ENCODE measurements at places on chromosomes 4 and X. TPM values are rescaled to one million over a fixed set of nuclear protein-coding genes. Genes with fewer than 3 reads are reported as not detected.

DNA sequence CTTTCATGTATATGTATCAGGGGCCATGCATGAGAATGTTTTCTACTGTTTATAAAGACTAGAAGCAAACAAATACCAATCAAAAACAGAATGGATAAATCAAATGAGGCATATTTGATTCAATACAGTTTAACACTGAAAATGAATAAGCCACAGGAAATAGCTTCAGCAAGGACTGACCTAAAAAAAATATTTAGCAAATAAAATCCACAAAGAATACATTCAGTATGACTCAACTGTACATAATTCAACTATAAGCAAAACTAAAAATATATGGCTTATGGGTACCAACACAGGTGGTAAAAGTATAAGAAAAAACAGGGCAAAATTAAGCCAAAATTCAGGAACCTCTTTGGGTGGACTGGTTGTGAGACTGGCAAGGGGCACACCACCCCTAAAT is 112.9 kb downstream of the KCNIP4 start:
- no peak overlapping the region for H3K27ac ChIP-seq
- no peaks in the 10 kb centered on the region for H3K4me1 ChIP-seq
- DNase-seq, result no peak
- no peaks in the 10 kb centered on the region for H3K36me3 ChIP-seq

The ANK2 gene
- total RNA-seq, result 0.26 TPM

The PCDH11X gene
- not detected for total RNA-seq

DNA sequence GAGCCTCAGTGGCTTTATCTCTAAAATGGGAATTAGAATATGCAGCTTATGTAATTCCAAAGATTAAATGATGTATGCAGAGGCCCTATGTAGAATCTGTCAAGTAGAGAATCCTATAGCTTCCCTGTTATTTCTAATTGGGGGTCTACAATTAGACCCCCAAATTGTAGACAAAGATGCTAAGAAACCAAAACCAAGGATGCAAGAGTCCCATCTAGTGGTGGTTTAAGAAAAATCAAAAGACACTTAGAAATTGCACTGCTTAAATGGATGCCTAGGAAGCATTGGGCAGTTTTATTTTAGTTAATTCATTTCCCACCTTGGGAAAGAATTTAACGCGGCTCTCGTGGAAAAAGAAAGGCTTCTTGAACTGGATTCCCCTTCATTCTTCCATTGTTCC is 115.2 kb downstream of the GABRA2 start:
- no peaks in the 10 kb centered on the region for H3K27me3 ChIP-seq
- DNase-seq, result no peak
- H3K4me1 ChIP-seq, result no peaks in the 10 kb centered on the region

- no peaks in the 10 kb centered on the region for H3K36me3 ChIP-seq
- H3K27me3 ChIP-seq, result no peaks in the 10 kb centered on the region
- no peak overlapping the region for H3K27ac ChIP-seq
- no peak overlapping the region for H3K4me3 ChIP-seq
- no peaks in the 10 kb centered on the region for H3K4me1 ChIP-seq
- DNase-seq, result no peak
Measured at GRCh38 chr4:134636338-134637051, 434.9 kb upstream of the PABPC4L start.

GRCh38 chr4:42654631-42655268 is 2.2 kb downstream of the ATP8A1 start:
- peak overlapping the region; percentile 89 for H3K4me3 ChIP-seq
- peaks cover 36% of the 10 kb centered on the region for H3K4me1 ChIP-seq
- no peak for DNase-seq
- H3K27ac ChIP-seq, result no peak overlapping the region
- H3K36me3 ChIP-seq, result no peaks in the 10 kb centered on the region

DNA sequence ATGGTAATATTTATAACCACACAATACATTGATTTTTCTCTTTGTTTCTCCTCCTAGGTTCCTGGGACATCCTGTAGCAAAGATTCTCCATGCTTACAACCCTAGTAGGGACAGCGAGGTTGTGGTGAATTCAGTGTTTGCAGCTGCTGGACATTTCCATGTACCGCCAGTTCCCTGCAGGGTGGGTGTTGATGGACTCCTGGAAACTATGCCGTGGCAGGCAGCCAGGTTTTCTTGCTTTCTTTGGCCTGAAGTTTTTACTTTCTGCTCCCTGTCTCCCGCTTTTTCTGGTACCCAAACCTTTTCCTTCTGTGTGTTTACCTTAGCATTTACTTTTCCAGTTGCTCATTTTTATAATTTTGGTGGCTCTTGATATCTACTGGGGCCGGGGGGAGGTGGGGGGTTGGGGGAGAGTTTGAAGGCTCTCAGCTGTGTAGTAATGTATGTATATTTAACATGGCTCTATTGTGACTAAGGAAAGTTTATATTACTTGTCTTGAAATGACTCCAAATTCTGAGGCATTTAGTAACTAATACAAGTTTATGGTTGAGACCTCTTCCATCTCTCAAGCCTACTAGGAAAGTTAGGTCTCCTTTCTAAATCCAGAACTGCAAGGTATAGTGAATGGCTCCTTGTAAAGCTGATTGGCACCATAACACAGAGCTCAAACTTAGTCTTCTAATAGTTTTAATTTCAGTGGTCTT is 89.7 kb downstream of the TMEM131L start:
- no peak overlapping the region for H3K27ac ChIP-seq
- H3K4me3 ChIP-seq, result no peak overlapping the region
- peaks cover 11% of the 10 kb centered on the region for H3K36me3 ChIP-seq
- no peaks in the 10 kb centered on the region for H3K27me3 ChIP-seq

The ADH1A gene
- not detected for total RNA-seq

- no peak overlapping the region for H3K4me3 ChIP-seq
- no peaks in the 10 kb centered on the region for H3K27me3 ChIP-seq
- H3K27ac ChIP-seq, result no peak overlapping the region
- H3K36me3 ChIP-seq, result no peaks in the 10 kb centered on the region
- no peaks in the 10 kb centered on the region for H3K4me1 ChIP-seq
Measured at GRCh38 chrX:16484338-16484737, 165.6 kb upstream of the S100G start.

DNA sequence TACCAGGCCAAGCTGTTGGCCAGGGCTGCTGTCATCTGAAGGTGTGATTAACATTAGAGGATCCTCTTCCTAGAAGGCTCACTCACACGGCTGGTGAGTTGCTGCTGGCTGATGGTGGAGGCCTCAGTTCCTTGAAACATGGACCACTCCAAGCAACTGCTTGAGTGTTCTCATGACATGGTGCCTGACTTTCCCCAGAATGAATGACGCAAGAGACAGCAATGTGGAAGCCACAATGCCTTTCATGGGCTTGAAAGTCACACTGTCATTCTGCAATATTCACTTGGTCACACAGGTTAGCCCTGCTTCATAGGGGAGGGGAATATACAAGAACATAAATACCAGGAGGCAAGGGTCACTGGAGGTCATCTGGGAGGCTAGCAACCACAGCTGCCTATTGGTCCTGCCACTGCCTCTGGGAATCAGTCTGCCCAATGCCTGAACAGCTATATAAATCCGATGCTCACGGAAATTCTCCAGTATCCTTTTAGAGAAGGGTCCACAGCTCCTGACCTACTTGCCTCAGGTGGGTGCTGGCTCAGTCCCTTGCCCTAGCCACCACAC is 97.1 kb upstream of the MAML3 start:
- H3K4me1 ChIP-seq, result no peaks in the 10 kb centered on the region
- H3K27me3 ChIP-seq, result peaks cover 19% of the 10 kb centered on the region
- H3K27ac ChIP-seq, result no peak overlapping the region

- peaks cover 7% of the 10 kb centered on the region for H3K27me3 ChIP-seq
- H3K4me3 ChIP-seq, result no peak overlapping the region
- peaks cover 6% of the 10 kb centered on the region for H3K4me1 ChIP-seq
Measured at GRCh38 chr4:3290476-3290875, 2.3 kb upstream of the RGS12 start.

DNA sequence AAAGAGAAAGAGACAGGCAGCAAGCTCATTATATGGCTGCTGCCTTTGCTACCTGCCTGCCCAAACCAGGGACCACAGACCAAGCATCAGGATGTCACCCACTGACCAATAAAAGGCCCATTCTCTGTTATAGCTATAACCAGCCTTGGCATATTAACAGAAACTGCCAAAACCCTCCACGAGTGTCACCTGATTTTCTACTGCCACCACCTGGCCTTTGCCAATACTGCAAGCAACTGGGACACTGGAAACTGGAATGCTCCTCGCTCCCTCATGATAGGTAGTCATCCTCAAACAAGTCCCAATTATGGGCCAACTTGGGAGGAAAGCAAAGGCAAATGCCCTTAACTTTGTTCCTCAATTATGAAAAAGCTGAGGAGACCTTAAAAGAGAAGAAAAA is 76.0 kb downstream of the SPIN4 start:
- no peak overlapping the region for H3K27ac ChIP-seq
- H3K4me1 ChIP-seq, result no peaks in the 10 kb centered on the region
- DNase-seq, result no peak
- no peaks in the 10 kb centered on the region for H3K36me3 ChIP-seq
- H3K27me3 ChIP-seq, result no peaks in the 10 kb centered on the region

- no peaks in the 10 kb centered on the region for H3K27me3 ChIP-seq
- DNase-seq, result no peak
- H3K36me3 ChIP-seq, result no peaks in the 10 kb centered on the region
- H3K4me3 ChIP-seq, result no peak overlapping the region
- H3K4me1 ChIP-seq, result no peaks in the 10 kb centered on the region
- no peak overlapping the region for H3K27ac ChIP-seq
Measured at GRCh38 chr4:145865274-145865941, 73.2 kb downstream of the ZNF827 start.

The KLHL5 gene
- total RNA-seq, result 13.0 TPM

GRCh38 chrX:132749406-132749805 is 209.0 kb downstream of the HS6ST2 start:
- H3K4me1 ChIP-seq, result peaks cover 3% of the 10 kb centered on the region
- no peaks in the 10 kb centered on the region for H3K36me3 ChIP-seq
- H3K27me3 ChIP-seq, result no peaks in the 10 kb centered on the region
- H3K4me3 ChIP-seq, result no peak overlapping the region
- no peak overlapping the region for H3K27ac ChIP-seq

GRCh38 chrX:12956704-12957534 is 18.0 kb upstream of the TMSB4X start:
- peaks cover 80% of the 10 kb centered on the region for H3K4me1 ChIP-seq
- no peak for DNase-seq
- H3K27me3 ChIP-seq, result no peaks in the 10 kb centered on the region
- peak overlapping the region; percentile 67 for H3K4me3 ChIP-seq

- no peaks in the 10 kb centered on the region for H3K27me3 ChIP-seq
- no peaks in the 10 kb centered on the region for H3K36me3 ChIP-seq
- DNase-seq, result no peak
- no peak overlapping the region for H3K27ac ChIP-seq
Measured at GRCh38 chr4:10022346-10023049, 1.2 kb upstream of the SLC2A9 start.

- H3K27ac ChIP-seq, result no peak overlapping the region
- DNase-seq, result no peak
- no peaks in the 10 kb centered on the region for H3K4me1 ChIP-seq
- no peaks in the 10 kb centered on the region for H3K27me3 ChIP-seq
Measured at GRCh38 chr4:78242071-78242470, 184.9 kb downstream of the FRAS1 start.

DNA sequence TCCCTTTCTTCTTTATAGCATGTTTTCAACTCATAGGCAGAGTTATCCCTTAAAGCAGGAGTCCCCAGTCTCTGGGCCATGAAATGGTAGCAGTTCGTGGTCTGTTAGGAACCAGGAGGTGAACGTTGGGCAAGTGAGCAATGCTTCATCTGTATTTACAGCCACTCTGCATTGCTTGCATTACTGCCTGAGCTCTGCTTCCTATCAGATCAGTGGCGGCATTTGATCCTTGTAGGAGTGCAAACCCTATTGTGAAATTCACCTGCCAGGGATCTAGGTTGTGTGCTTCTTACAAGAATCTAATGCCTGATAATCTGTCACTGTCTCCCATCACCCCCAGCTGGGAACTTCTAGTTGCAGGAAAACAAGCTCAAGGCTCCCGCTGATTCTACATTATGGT is 39.8 kb downstream of the DTHD1 start:
- H3K27me3 ChIP-seq, result no peaks in the 10 kb centered on the region
- no peak overlapping the region for H3K27ac ChIP-seq
- no peak overlapping the region for H3K4me3 ChIP-seq
- peaks cover 35% of the 10 kb centered on the region for H3K4me1 ChIP-seq
- no peaks in the 10 kb centered on the region for H3K36me3 ChIP-seq

The HTN3 gene
- not detected for total RNA-seq

The MGAT4D gene
- not detected for total RNA-seq

GRCh38 chr4:107747748-107748486 is 27.9 kb upstream of the PAPSS1 start:
- no peaks in the 10 kb centered on the region for H3K27me3 ChIP-seq
- H3K27ac ChIP-seq, result no peak overlapping the region
- no peak overlapping the region for H3K4me3 ChIP-seq

DNA sequence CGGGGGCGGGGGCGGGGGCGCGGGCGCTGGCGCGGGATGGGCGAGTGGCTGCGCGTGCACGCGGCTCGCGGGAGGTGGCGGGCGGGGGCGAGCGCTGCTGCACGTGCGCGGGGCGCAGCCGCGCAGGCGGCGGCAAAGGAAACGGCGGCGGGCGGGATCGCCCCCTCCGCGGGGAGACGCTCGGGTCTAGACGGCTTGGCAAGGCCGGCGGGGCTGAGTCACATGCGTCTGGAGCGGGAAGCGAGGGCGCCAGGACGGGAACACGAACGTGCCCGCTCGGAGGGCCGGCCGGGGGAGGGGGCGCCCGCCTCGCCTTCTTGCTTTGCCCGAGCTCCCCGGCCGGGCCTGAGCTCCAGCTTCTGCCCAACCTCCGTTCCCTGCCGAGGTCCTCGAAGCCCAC is 4.3 kb upstream of the HAUS7 start:
- H3K27me3 ChIP-seq, result no peaks in the 10 kb centered on the region
- H3K4me1 ChIP-seq, result peaks cover 12% of the 10 kb centered on the region
- H3K27ac ChIP-seq, result no peak overlapping the region
- no peak overlapping the region for H3K4me3 ChIP-seq
- H3K36me3 ChIP-seq, result no peaks in the 10 kb centered on the region

DNA sequence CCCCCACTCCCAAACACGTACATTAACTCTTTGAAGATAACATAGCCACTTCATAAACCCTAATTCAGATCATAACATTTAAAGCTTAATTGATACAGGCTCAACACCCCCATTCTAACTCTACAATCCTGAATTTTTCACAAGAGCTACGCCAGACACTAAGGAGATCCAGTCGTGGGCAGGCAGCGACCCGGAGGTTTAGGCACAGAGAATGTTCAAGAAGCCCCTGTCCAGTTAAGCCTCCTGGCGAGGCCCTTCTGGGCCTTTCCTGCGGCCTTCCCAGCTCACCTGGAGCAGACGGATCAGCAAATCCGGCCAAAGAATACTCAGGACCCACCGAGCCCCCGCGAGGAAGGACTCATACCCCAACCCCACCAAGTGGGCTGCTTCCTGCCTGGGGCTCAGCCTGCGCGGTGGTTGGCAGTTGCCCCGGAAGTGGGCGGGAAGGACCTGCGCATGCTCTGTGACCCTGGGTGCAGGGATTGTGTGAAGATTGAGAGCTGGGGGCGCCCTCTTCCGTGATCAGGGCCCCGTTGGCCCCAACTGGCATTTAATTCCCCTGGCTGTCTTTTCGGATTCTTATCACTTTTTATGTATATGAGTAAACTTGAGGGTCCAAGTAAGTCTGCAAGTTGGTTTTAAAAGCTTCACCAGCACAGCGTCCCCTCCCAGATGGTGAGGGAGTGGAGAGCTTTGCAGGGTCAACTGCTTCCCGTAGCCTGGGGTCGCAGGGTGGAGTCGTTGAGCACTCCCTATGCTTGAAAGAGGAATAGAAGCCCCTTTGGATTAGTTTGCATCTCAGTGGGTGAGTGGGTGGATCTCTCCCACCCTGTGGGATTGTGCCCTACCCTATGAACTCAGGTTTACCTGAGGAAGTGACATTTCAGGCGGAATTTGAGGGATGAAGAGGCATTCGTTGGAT is at the start of gene TRIM61:
TRIM61 (minus strand) TSS at position 415 of the 922 bp plus-strand sequence. CDS start 7,655 bp downstream, outside the sequence.
- peak within 1 kb of the TSS; percentile 24 for H3K27ac ChIP-seq
- H3K36me3 ChIP-seq, result no peaks in the 10 kb centered on the region
- no peaks in the 10 kb centered on the region for H3K27me3 ChIP-seq
- H3K4me3 ChIP-seq, result peak within 1 kb of the TSS; percentile 68
- peak; percentile 28 for DNase-seq

Data from CD8-positive, alpha-beta memory T cell (primary cell).